ENCODE measurements at places on chromosomes 16 and 17.

- peak; percentile 96 for DNase-seq
These were observed 174.2 kb downstream of the TANC2 start for GRCh38 chr17:63140255-63140654.

- no peak for DNase-seq
These were observed 4.5 kb downstream of the PCGF2 start for GRCh38 chr17:38743556-38744171.

- peak; percentile 47 for DNase-seq
These were observed 18.4 kb upstream of the CLEC18B start for GRCh38 chr16:74439685-74440084.

DNA sequence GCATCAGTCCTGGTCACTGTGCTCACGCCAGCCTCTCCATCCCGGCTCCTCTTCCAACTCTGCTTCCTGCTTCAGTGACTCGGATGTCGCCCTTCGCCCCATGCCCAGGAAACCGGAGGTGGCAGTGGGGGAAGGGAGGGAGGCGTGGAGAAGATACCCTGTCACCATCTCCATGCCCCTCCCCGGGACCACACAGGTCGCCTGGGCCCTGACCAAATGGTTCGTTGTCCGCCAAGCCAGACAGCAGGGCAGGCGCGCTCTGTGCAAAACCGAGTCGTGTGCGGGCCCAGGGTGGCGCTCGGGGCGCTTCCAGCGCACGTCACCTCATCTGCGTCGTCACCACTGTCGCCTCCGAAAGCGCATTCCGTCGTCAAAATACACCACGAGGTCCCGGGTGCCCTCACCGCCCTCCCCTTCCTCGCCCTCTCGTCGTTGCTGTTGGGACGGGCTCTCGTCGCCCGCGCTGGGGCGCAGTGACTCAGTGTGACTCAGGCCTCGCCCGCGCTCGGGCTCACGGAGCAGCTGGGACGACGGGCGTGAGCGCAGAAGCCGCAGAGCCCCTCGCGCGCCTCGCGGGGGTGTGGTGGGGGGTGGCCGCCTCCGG lies 39.2 kb downstream of the ZNF778 start:
- peak; percentile 85 for DNase-seq

- DNase-seq = no peak
These were observed 121.1 kb downstream of the AIPL1 start for GRCh38 chr17:6313835-6314234.

- DNase-seq = no peak
These were observed 313.7 kb downstream of the SEC14L1 start for GRCh38 chr17:77454242-77455095.

GRCh38 chr17:59620064-59620359 lies 317 bp downstream of the CLTC start:
- DNase-seq = no peak

- no peak for DNase-seq
These were observed 6.0 kb downstream of the ARHGAP23 start for GRCh38 chr17:38434178-38434665.

DNA sequence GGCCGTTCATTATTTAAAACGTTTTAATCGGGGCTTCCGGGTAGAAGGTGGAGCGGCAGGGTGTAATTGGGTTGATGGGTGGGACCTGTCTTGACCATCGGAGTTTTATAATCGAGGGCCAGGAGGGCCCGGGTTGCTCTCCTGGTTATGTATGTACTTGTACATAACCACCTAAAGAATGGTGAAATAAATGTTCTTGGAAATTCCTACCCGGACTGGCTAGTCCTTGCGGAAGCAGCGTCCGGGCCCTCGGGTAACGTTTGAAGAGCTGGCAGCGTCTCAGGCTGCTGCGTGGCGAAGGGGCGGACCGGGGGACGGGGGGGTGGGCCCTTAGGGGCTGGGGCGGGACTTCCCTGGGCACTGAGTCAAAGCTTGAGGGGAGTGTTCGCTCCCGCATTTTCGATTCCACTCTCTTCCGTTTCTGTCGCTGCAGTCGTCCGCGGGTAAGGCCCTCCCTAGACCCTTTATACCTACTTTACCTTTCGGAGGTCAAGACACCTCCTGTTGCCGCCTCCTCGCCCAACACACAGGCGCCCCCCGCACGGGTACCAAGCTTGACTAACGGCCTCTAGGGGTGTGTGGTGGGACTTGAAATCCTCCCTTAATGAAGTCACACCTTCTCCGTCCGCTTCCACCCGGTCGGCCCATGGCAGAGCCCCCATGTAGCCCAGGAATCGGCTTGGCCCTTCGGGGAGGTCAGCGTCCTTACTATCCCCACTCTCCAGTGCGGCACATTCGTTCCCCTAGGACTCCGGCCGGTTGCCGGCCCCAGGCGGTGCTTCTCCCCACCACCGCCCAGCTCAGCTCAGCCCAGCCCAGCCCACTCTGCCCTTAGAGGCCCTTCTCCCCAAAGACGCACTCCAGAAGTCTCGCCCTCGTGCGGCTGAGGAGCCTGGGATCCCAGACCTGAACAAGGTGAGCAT lies at the start of gene TMEM106A:
Gene TMEM106A, plus strand, starts transcription at position 396 of the 923 bp plus-strand sequence. CDS start 1,167 bp downstream, outside the sequence.
- peak; percentile 92 for DNase-seq

DNA sequence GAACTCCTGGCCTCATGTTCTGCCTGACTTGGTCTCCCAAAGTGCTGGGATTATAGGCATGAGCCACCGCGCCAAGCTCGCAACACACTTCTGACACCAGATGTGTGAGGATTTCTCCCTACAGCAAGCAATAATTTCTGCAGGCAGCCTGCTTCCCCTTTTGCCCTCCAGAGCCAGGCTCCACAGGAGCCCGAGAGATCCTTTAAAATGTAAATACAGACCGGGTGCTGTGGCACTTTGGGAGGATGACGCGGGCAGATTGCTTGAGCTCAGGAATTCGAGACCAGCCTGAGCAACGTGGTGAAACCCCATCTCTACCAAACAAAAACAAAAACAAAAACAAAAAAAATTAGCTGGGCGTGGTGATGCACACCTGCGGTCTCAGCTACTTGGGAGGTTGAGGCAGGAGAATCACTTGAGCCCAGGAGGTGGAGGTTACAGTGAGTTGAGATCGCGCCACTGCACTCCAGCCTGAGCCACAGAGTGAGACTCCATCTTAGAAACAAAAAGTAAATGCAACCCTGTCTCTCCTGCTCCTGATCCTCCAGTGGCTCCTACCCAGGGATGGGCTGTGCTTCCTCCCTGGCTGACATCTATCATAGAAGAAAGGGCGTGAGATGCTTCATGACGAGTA lies 14.7 kb downstream of the C16orf96 start:
- no peak for DNase-seq

DNA sequence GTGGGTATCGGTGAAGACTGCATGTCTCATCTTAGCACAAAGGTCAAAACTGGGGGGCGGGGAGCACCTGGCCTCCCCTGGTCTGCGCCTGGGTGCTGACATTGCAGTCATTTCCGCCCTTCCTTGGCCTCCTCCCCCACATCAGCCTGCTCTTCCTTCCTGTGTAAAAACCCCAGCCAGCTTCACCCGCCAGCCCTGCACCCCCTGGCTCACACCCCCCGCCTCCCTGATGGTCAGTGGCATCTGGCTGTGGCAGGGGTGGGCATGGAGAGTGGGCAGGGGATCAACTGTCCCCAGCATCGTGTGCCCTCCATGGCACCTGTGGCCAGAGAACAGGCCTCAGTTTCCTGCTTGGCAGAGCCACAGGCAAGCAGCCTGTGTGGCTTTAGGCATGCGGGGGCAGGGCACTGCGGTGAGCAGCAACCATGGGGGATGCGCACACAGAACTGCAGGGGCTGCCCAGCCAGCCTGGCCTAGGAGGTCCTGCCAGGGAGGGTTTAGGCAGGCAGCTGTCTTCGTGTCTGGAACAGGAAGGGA lies 26.5 kb upstream of the LASP1NB start:
- DNase-seq = peak; percentile 51

- no peak for DNase-seq
These were observed 111.1 kb downstream of the PITPNC1 start for GRCh38 chr17:67488161-67488560.

GRCh38 chr17:38883592-38884526 lies 14.0 kb downstream of the LASP1 start:
- DNase-seq = peak; percentile 64

GRCh38 chr17:2042390-2042847 lies 597 bp downstream of the OVCA2 start:
- no peak for DNase-seq

- no peak for DNase-seq
These were observed 8.6 kb upstream of the AKTIP start for GRCh38 chr16:53511403-53512280.

- DNase-seq = no peak
These were observed 26.6 kb downstream of the IQCK start for GRCh38 chr16:19744670-19745069.

GRCh38 chr17:78425429-78425828 lies 47.0 kb downstream of the PGS1 start:
- DNase-seq = no peak

DNA sequence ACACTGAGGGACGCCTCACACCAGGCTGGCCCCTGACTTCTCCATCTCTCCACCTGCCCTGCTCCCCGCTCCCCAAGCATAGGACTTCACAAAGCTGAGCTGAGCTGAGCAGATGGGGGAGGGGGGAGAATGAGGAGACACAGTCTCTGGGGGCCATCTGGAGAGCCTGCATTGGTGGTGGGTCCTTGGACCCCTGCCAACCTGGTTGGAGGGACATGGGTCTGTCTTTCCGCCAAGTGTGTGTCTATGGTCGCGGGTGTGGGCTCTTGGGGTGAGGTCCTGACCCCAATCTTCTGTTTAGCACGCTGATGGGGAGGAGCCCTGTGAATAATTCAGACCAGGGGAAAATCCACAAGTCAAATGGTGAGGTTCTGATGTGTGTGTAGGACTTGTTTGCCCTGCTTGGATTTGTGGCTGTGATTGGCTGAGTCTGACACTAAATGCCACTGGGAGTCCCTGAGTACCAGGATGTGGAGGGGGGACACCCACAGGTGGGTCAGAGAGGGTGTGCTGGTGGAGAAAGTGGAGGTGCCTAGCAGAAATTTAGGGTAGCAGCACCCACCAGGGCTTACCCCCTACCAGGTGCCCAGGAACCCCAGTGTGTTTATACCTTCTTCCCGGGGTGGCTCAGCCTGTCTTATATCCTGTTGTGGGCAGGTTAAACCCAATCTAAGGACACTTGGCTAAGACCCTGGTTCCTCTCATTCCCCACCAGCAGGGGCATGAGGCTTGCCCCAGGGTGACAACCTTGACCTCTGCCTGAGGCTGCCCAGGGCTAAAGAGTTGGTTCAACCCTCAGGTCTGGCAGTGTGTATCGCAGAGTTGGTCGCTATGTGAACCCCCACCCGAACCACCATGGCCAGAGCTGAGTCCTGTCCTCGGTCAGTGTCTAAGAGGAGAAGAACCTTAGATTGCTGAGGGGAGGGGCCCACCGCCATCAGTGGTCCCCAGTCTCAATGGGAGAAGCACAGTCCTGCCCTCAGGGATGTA lies 2.1 kb downstream of the FMNL1 start:
- no peak for DNase-seq

DNA sequence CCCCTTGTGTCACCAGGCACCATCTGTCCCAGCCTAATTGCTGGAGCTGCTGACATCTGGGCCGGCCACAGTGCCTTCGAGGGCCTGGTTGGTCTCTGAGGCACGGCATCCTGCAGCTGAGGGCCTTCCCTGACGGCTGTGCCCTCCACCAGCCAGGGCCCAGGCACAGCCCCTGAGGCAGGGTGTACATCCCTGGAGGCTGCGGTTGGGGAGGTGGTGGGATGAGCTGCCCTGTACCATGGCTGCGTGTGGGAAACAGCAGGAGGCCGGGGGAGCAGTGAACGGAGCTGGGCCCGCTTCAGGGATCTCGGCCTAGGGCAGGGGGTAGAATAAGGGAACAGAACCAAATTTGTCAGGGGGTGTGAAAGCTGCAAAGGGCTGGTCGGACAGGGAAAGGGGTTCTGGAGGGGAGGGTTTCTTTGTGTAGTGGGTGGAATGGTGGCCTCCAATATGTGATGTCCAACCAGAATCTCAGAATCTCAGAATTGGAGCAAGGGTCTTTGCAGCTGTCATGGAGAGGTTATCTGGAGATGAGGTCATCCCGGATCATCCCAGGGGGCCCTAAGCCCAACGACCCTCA lies 10.0 kb upstream of the SLC38A10 start:
- no peak for DNase-seq

DNA sequence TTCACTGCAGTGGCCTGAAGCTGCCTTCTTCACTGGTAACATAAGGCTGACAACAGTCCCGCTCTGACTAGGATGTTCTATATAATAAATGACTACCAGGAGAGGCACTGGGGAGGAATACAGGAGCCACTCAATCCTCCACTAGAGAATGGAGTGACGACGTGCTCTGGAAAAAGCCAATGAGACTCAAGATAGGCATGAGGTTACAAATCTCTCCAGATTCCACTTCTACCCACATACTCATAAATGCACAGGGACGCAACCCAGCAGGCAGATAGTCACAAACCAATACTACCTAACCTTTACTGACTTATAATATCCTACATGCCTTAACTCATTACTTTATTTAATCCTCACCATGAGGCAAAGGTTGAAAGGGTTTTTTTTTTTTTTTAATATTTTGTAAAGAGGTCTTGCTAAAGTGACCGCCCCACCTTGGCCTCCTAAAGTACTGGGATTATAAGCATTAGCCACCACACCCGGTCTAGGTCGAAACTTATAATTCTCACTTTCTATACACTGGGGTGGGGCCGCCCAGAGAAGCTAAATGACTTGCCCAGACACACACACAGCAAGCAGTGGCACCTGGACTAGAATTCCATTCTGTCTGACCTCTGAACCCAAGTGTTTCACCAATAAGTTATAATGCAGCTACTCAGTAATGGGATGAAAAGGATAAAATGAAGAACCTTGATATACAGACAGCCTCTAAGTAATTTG lies 33.7 kb downstream of the TOM1L2 start:
- DNase-seq = no peak

GRCh38 chr17:39186481-39187002 lies 10.9 kb downstream of the CACNB1 start:
- DNase-seq = no peak

GRCh38 chr17:35372846-35373533 lies 431 bp downstream of the SLFN11 start:
- DNase-seq = peak; percentile 25

DNA sequence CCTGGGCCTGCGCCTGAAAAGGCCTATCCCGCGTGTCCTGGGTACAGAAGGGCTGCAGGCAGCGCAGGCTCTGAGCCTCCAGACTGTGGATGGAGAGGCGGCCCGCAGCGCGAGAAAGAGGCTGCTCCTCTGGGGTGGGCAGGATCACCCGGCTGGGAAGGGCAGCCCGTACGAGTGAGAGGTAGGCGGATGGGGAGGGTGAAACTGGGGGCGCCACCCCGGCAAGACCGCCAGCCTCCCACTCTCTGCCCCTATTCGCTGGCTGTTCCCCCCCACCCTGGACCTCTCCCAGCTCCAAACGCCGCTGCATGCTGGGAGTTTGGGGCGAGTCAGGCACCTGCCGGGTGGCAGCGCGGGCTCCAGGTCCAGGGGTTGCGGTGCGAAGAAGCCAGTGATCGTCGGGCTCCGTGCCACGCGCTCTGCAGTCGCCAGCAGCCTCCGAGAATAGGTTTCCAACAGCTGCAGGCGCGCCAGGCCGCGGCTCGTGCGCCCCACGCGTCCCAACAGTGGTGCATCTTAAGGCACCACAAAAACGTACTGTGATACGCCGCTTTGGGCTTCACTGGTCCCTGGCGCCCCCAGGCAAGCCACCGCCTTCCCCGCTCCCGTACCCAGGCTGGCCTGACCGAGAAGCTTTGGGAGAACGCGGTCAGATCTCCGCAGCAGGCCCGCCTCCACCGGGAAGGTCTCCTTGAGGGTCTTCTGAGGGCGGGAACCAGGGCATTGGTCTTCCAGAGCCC lies 1.1 kb downstream of the NOXO1 start:
- no peak for DNase-seq

All from suppressor macrophage treated with lipopolysaccharide for 4 hours (primary cell).